ENCODE measurements at places on chromosomes 1 and 21. TPM values are rescaled to one million over a fixed set of nuclear protein-coding genes. Genes with fewer than 3 reads are reported as not detected.

HDGF gene
- 240 TPM for polyA plus RNA-seq

CCDC181 gene
- polyA plus RNA-seq, result 0.42 TPM

S100B gene
- polyA plus RNA-seq, result 6.4 TPM

OR2G6 gene
- not detected for polyA plus RNA-seq

S100A10 gene
- 387 TPM for polyA plus RNA-seq

NBPF12 gene
- polyA plus RNA-seq, result 2.9 TPM

CYP4Z1 gene
- polyA plus RNA-seq, result 0.61 TPM

LRRC7 gene
- not detected for polyA plus RNA-seq

PLA2G2F gene
- polyA plus RNA-seq, result not detected

SAMD11 gene
- 0.54 TPM for polyA plus RNA-seq

CD84 gene
- polyA plus RNA-seq, result 0.61 TPM

NHLH1 gene
- polyA plus RNA-seq, result 0.14 TPM

PTAFR gene
- 0.42 TPM for polyA plus RNA-seq

AXDND1 gene
- polyA plus RNA-seq, result not detected

ACOT11 gene
- 40.8 TPM for polyA plus RNA-seq

ASTN1 gene
- polyA plus RNA-seq, result 0.15 TPM

Measured in heart left ventricle (tissue), 16 donors.